Right cardiac atrium (tissue), 5 donors: ENCODE measurements at places on chromosomes 6 and 20.

- DNase-seq = no peak
These were observed 50.0 kb downstream of the LAMA4 start for GRCh38 chr6:112204350-112204706.

DNA sequence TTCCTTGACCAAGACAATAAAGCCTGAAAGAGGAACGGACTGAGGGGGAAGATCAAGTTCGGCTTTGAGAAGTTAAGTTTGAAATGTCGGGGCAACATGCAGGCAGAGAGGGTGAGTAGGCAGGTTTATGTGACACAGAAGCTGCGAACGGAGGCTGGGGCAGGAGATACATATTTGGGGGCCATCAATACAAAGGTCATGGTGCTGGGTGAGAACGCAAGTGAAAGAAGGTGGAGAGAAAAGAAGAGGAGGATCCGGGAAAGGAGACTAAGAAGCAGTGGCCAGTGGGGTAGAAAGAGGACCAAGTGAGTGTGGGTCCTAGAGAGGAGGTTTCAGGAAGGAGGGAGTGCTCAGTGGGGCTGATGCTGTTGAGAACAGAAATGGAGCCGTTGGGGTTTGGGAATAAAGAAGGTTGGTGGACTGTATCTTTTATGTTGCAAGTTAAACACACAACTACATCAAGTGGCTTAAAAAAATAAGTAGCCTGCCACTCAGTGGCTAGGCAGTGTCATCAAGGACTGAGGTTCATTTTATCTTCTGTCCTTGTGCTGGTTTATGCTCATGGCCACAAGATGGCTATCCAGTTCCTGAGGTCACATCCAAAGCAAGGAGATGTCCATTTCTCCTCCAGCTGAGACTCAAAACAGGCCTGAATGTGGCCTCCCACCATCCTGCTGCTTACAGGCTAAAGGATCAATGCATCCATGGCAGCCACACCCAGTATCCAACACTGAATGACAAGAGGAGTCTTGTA is 1.7 kb upstream of the BLCAP start:
- DNase-seq = no peak

GRCh38 chr20:48094196-48094749 is 309.0 kb upstream of the SULF2 start:
- DNase-seq = no peak

DNA sequence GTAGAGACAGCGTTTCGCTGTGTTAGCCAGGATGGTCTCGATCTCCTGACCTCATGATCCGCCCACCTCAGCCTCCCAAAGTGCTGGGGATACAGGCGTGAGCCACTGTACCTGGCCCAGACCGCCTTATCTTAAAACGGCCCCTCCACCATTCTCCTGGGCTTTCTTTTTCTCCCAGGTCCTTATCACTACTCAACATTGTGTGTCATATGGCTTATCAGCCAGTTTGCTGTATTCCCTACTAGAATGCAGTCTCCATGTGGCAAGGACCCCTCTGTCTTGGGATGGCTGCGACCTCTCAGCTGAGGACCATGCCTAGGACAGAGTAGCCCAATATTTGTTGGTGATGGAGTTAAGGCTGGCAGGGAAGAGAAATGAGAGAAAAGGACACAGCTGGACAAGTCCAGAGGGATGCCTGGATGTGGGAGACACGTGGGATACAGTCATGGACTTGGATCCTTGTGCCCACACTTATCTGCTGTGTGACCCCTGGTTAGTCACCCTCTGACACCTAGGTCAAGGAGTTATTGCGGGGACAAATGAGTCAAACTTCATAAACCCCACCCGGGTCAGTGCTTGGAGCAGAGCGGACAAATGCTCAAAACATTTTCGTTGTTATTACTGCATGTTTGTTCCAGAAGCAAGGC is 24.0 kb downstream of the ADA start:
- no peak for DNase-seq

DNA sequence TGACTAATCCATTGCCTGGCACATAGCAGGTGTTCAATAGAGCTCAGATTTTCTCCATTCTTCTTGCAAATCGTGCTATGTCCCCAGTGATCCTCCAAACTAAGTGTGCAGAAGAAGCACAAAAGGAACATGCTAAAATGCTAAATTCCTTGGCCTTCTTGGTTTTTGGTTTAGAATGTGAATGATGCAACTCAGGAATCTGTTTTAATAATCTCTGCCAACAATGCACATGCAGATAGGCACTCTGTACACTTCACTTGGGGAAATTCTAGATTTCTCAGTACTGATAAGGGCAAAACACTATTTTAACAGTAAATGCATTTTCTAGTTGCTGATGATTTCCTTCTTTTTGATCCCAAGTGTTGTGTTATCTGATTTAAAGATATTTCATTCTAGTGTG is 35.2 kb downstream of the SLC22A1 start:
- DNase-seq = no peak

- no peak for DNase-seq
These were observed 51.5 kb downstream of the STK4 start for GRCh38 chr20:45017857-45018256.

GRCh38 chr6:144588697-144589325 is 303.7 kb downstream of the UTRN start:
- DNase-seq = no peak

GRCh38 chr20:16438100-16438499 is 135.1 kb downstream of the KIF16B start:
- DNase-seq = no peak

DNA sequence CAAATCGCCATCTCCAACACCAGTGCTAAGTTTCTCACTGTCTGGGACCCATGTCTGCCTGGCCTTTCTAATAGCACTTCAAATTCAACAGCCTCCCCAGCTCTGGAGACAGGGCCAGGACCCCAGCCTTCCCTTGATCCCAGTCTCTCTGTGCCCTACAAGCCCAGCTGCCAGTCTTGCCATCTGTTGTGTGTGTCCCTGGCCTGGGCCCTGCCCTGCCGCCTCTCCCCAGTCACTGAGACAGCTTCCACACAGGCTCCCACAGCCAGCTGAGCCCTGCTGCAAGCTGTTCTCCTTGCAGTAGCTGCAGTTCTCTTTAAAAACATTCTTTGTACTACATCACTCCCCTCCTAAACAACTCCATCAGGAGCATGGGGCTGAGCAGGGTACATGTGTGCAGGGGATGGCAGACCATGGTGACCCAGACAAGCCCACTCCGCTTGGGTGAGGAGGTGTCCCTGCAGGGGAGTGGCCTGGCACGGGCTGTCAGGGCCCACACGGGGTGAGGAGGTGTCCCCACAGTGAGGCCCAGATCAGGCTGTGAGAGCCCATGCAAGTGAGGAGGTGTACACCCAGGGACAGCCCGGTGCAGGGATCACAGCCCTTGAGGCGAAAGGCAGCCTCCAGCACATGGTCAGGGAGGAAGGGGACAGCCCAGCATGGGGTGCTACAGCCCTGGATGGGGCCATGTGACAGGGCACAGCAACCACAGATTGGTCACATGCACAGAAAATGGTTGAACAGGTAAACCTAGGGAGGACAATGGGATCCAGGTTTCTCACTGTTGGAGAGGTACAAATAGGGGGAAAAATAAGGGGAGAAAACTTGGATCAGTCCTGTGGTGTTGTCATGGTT is 16.2 kb downstream of the CST7 start:
- no peak for DNase-seq

GRCh38 chr6:134247231-134247833 is 70.6 kb downstream of the SGK1 start:
- DNase-seq = no peak

DNA sequence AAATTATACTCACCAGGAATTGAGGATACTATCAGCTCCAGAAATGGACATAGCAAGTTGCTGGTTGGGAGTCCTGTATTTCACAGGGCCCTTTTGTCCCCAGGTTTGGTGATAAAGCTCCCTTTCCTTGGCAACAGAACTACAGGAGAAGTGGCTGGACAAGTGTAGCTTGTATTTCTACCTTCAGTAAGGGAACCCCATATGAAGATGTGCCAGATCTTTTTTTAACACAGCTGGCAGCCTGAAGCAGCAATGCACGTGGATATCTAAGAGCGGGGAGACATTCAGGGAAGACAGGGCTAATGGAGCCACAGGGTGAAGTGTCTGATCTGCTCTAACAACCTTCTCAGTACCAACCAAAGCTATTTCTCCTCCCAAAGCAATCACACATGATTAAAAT is 373.9 kb upstream of the ID4 start:
- DNase-seq = no peak

GRCh38 chr6:64786736-64787135 is 920.3 kb downstream of the EYS start:
- DNase-seq = no peak

DNA sequence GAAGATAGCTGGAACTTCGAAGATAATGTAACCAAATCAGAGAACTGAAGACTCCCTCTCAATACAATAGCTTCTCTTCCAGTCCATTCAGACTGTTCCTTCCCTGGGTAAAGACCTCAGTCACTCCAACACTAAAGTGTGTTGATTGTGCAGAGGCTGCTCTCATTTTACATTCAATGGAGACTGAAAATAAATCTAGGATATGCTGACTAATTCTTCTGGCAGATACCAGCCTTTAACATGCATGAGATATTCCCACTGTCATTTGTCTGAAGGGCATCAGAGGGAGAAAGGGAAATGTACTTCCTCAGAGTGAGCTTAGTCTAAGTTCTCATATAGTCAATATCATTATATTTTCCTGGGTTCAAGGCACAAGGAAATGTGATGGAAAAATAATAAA is 166.4 kb upstream of the IRAK1BP1 start:
- DNase-seq = no peak

GRCh38 chr6:11140056-11140455 is 28.5 kb upstream of the ERVFRD-1 start:
- DNase-seq = no peak

- peak; percentile 70 for DNase-seq
These were observed 672 bp downstream of the PREX1 start for GRCh38 chr20:48826883-48827771.

DNA sequence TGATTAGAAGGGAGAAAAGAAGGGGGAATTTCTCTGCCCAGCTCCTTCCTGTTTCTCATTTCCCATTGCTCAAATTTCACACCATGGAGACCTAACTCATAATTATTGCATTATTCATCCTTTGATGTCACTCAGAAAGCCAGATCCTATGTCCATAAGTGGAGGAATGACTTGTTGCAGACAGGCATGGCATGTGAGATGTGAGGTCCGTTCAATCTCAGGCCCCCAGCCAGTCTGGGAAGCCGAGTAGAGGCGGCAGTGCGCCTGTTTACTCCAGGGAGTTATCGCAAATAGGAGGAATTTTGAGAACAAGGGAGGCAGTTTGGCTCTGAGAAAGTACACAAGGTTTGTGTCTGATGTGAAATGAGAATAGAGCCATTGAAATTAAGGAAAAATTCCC is 26.9 kb upstream of the MOCS1 start:
- no peak for DNase-seq

DNA sequence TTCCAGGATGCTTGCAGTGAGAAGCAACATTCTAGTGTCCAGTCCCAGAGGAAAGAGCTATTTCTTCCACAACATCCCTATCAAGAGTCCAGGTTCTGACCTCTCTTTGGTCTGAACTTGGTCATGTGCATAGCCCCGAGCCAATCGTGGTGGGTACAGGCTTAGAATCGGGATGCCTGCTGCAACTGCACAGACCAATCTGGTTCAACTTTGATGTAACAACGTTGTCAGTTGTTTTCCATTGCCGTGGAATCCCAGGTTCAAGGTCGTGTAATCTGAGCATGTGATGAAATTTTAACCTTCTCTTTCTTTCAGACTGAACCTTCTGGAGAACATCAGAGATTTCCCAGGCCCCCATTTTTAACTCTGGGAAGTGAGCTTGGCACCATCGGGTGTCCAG is 130.5 kb downstream of the ANKRD60 start:
- DNase-seq = no peak

DNA sequence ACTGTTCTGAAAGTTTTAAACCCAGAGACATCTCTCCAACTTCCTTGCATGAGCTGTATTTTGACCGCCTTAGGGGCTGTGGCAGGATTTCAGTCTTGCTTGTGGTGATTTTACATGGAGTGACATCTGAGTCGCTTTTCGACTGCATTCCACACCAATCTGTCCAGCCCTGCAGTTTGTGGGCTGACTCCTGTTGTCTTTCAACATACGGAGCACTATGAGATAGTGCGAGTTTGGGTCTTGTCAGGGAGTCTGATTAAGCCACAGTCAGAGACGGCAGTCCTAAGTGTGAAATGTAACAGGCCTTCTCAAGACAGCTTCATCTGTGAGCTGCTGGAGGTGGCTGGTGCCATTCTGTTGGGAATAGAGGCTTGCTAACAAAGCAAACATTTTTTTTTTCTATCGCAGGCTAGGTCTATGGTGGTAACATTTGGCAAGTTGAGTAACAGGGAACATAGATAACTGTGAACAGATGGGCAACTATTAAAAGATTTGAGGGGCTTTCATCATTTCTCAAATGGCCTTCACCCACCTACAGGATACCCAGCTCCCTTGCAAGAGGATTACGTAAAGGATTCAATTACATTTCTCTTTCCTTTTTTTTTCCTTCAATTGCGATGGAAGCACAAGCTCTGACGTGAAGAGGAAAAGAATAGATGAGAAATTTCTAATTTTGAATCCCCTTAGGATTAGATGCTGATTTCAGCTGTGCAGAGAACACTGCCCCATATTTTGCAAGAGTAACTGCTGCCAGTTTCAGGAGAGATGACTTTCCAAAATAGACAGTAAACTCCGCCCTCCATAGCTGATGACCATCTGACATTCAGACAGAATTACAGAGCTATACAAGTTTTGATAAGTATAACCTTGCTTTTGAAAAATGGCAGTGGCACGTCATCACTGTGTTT is 25.1 kb downstream of the CAP2 start:
- DNase-seq = no peak

DNA sequence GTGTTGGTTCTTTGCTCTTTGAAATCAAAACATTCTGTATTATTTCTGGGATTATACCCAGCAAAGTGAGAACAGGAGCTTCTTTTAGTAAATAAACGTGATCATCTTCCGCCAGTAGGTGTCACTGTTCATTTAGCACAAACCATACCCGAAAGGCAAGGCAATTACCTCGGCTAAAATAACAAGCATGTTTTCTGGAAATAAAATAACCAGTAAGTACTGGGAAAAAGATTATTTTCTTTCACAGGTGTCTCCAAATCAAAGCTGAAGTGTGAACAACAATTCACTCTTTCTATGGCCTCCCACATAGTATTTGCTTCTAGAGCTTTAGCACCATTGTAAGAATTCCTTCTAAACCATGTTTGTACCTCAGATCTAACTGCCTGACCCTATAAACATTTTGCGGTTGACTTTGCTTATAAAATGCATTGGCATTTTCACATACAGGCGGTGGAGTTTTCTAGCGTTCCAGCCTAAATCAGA is 144.6 kb upstream of the AGPAT4 start:
- DNase-seq = no peak

DNA sequence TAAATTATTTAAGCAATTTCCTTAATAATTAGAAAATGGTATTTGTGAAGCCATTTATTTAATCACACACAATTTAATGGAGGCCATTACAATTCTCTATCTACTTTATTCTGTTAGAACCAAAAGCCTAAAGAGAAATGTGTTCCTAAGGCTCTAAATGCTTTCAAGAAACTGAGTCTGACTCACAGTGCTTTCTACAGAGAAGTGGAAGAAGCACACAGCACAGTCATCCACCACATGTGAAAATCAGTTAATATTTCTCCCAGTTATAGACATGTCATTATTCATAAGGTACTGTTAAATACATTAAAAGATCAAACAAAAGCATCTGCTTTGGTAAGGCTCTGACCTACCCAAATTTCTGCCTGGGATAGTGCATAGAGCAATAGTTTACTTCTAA is 214.4 kb downstream of the ALDH8A1 start:
- DNase-seq = no peak

- DNase-seq = peak; percentile 78
These were observed 10.6 kb downstream of the CTCFL start for GRCh38 chr20:57514273-57514751.

GRCh38 chr6:165733489-165733791 is 70.4 kb upstream of the PDE10A start:
- no peak for DNase-seq

- DNase-seq = no peak
These were observed 20.5 kb downstream of the RSPH9 start for GRCh38 chr6:43665376-43665775.
